Caco-2 (cell line): ENCODE measurements at places on chromosomes 5 and 9.

GRCh38 chr9:88534456-88535225, at the start of gene NXNL2:
NXNL2 (plus strand) TSS chr9:88535178; CDS start chr9:88535435, 257 bp downstream.
- H3K4me3 ChIP-seq, result peak within 1 kb of the TSS; percentile 65
- no peaks in the 10 kb centered on the region for H3K27me3 ChIP-seq
- peaks cover 9% of the 10 kb centered on the region; the same call in 1 of the 2 replicates for H3K4me1 ChIP-seq

GRCh38 chr5:128762661-128763306, 202.5 kb upstream of the SLC27A6 start:
- no peaks in the 10 kb centered on the region for H3K36me3 ChIP-seq
- no peaks in the 10 kb centered on the region for H3K4me1 ChIP-seq
- H3K27me3 ChIP-seq, result no peaks in the 10 kb centered on the region
- H3K4me3 ChIP-seq, result no peak overlapping the region
- H3K27ac ChIP-seq, result no peak overlapping the region

DNA sequence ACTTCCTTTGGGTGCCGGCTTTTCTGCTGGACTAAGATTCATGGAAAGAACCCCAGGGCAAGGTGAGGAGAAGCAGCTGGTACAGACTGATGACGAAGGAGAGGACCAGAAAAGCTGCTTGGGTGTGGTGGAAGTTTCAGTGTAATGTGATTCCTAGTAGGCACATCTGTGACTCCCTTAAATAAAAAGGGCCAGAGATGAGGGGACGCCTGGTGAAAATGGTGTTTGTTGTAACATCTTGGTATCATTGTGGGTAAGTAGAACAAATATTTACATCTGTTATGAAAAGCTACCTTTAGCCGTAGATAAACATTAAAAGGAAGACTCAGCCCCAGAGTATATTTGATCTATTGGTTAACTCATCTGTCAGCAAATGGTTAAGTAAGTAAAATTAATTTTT, 33.8 kb downstream of the OTULINL start:
- H3K27ac ChIP-seq, result no peak overlapping the region
- H3K4me1 ChIP-seq, result no peaks in the 10 kb centered on the region
- H3K36me3 ChIP-seq, result no peaks in the 10 kb centered on the region; the same call in 1 of the 2 replicates
- DNase-seq, result no peak

GRCh38 chr5:40074826-40075225, 604.9 kb upstream of the PTGER4 start:
- no peaks in the 10 kb centered on the region for H3K27me3 ChIP-seq
- H3K36me3 ChIP-seq, result no peaks in the 10 kb centered on the region
- no peak overlapping the region for H3K27ac ChIP-seq
- no peak overlapping the region for H3K4me3 ChIP-seq
- DNase-seq, result no peak

DNA sequence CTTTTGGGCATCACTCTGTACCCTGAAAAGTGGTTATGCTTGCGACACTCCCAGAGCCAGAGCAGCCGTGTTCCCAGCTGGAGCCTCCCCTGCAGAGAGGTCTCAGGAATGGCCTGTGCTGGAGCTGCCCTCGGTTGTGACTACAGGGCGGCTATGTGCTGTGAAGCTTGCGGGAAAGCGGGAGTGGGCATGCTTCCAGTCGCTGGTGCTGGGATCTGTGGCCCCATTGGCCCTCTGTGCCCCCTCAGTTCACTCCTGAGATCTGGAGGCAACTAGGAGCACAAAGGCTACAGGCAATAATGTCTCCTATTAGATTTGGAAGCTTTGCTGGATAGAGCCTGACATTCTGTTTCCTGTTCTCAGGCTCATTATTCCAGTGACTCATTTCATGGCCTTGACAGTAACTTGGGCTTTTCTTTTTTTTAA, 56.9 kb downstream of the GPR107 start:
- H3K36me3 ChIP-seq, result no peaks in the 10 kb centered on the region
- no peaks in the 10 kb centered on the region for H3K27me3 ChIP-seq
- no peak for DNase-seq
- H3K4me1 ChIP-seq, result no peaks in the 10 kb centered on the region
- no peak overlapping the region for H3K4me3 ChIP-seq
